ENCODE measurements at places on chromosomes 5 and 9. TPM values are rescaled to one million over a fixed set of nuclear protein-coding genes. Genes with fewer than 3 reads are reported as not detected.
A peak's percentile ranks its signal among the peaks of the same experiment; 100 is the strongest.

Gene MFAP3
- total RNA-seq: 26.7 TPM

GRCh38 chr9:127905004-127905728 is 5.8 kb upstream of the ST6GALNAC6 start:
- no peak for DNase-seq

GRCh38 chr9:132003319-132003704 is 76.4 kb downstream of the MED27 start:
- no peak for DNase-seq

GRCh38 chr5:87116825-87117512 is 150.7 kb upstream of the RASA1 start:
- DNase-seq: no peak

GRCh38 chr9:97711223-97711626 is 14.1 kb upstream of the XPA start:
- DNase-seq: no peak

DNA sequence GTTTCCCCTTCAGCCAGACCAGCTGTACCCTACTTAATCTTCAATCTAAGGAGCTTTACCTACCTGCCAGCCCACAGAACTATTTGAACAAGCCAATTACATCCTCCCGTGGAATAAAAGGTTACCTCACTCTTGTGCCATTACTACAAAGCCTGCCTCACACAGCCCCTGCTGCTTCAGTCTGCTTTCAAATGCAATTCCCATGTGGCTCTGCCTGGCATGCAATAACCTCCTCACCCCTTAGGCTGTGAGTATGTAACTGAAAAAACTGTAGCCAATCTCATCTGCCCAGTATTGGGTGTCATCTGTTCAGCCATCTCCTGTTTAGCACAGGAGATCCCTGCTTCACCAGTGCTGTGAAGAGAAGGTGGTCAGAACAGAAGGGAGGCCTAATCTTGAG is 6.1 kb upstream of the GCNT1 start:
- DNase-seq: no peak

Gene BRD9
- 26.1 TPM for total RNA-seq

GRCh38 chr5:31408814-31409213 is 123.1 kb downstream of the DROSHA start:
- DNase-seq: no peak

DNA sequence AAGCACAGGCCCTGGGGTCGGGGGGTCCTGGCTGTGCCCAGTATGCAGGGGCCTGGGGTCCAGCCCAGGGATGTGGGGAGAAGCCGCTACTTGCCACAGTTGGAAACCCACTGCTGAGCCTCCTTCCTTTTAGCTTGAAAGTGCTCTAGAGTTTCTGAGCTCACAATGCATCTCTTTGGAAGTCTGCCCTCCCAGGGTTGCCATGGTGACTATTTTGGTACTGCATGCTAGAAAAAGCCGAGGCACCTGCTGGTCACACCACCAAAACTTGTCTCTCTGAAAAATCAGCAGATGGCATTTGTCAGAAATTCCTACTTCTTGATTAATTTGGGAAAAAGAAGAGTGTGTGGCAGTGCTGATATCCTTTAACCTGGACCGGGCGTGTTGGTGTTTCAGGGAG is 151.8 kb downstream of the SEC61B start:
- DNase-seq: no peak

DNA sequence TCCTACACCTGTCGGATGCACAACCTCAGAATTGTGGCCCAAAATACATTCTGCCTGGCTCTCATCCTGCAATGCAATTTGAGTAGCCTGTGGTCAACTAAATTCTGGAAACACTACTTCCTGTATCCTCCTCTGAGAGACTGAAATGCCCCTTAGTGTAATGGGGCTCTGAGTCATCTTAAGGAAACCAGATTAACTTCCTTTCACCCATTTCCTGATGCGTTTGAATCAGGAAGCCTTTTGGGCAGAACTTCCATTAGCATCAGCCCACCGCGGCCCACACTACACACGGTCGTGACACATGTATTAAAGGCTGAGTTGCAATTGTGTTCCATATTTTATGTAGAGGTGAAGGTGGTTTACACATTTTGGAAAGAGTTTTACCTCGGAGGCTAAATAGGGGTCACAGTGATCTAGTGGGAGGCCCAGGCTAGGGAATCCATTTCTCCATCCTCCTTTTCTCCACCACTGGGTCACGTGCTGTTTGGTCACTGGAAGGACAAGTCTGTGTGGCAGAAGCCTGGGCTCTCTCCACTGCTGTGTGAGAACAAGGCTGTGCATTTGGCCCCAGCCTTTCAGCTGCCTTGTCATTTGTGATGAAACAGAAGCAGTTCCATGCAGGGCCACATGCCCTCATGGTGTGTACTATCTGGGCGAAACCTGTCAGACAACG is 55.9 kb downstream of the DAP start:
- no peak for DNase-seq

DNA sequence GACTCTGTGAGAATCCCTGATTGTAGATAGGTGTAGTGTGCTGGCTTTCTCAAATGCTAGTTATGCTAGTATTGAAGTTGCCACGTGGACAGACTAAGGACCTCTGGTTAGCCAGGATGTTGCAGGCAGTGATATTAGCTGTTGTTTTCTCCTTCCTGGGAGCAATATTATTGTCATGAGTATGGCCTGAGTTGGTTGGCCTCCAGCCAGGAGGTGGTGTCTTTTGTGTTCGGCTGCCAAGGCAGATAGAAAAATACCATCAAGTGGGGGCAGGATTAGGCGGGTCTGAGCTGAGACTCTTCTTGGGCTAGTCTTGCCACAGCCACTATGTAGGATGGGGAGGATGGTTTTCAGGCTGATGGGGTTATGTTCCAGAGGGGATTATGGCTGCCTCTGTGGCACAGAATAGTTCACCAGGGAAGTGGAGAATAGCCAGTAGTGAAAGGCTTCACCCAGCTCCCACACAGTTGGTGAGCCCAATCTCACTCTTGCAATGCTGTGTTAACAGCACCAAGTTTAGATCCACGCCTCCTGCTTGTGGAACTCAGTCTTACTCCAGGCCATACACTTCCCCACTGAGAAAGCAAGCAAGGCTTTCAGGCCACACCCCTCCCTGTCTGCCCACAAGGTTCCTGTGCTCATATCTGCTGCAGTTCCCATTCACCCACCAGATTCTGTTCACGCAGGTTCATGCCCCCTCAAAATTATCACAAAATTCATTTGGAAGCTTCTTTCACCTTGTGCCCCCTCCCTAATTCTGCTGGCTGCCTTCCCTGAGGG is 31.2 kb downstream of the GHR start:
- DNase-seq: peak; percentile 38

DNA sequence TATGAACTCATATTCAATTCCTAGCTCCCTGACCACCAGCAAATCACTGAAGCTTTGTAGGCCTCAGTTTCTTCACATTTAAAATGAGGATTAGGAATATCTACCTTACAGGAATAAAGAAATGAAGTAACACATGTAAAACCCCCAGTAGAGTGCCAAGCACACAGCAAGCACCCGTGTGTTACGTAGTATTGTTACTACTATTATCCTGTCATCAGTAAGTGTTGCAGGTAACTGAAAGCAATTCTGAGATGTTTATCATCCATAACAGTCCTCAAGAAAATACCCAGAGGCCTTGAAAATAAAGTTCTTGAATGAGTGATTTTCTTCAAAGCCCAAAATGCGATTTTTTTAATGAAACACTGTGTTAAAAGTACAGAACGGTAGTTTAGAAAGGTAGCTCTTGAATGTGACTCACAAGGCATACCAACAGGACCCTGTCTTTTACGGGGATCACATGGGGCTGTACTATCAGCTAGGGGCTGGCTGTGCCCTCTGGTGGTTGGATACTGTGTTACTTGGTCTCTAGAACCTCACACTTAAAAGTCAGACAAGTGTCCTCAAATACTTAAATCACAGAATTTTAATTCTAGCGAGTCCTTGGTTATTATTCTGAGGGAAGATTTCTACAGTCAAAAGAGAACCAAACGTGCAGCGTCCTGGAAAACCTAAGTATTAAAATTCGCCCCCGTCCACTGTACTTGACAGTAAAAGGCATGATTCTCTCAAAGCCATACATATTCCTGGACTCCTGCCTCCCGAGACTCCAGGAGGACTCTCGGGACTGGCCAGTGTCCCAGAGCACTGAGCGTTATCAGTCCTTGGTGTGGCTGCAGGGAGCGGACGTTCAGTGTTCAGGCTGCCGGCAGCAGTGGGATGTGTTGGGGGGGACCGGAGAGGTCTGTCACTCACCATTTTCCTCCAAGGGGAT is 725 bp downstream of the NDUFB6 start:
- peak; percentile 79 for DNase-seq

- DNase-seq: no peak
These were observed 99.8 kb downstream of the ZDHHC21 start for GRCh38 chr9:14593406-14593805.

DNA sequence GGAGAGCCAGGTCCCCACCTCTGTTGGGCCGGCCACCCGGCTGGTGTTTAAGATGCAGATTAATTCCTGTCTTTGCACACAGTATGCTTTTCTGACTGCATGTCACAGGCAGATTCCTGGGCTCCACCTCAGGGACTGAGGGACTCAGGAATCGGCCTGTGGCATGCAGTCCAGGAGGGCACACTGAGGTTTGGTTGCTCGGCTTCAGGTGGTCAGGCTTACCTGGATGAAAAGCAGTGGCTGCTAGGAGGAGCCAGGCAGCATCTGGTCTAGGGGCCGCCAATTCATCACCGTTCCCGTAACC is 1.1 kb downstream of the WDR5 start:
- no peak for DNase-seq

- peak; percentile 91 for DNase-seq
These were observed 20.2 kb downstream of the IGIP start for GRCh38 chr5:140145818-140146522.

Gene SPATA24
- total RNA-seq: 17.3 TPM

Gene RELL2
- total RNA-seq: 0.55 TPM

GRCh38 chr9:14482856-14483255 is 168.9 kb upstream of the NFIB start:
- no peak for DNase-seq

- no peak for DNase-seq
These were observed 321.4 kb upstream of the WWC1 start for GRCh38 chr5:167969998-167970397.
